ENCODE measurements at places on chromosomes 5 and 9.

- DNase-seq: no peak
Observed at GRCh38 chr5:133147815-133148567, 96.2 kb downstream of the HSPA4 start.

DNA sequence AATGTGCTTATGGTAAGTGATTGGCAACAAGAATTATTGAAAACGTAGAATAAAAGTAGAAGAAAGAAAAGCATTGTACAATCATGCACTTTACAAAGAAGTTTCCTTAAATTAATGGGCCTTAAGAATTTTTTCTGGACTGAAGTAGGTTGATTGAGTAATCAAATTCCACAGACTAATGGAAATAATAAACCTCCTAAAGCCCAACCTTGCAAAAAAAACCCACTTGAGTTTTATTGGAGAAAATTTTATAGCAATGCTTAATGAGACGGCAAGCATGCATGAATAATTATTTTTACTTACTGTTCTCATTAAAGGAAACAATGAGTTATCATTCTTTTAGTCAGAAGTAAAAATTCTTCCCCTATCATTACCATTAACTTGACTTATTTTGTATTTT is 676.1 kb upstream of the C9orf72 start:
- DNase-seq: no peak

- no peak for DNase-seq
Observed at GRCh38 chr5:106314221-106314824, 1356.4 kb downstream of the EFNA5 start.

- DNase-seq: no peak
Observed at GRCh38 chr5:168770036-168770498, 190.9 kb upstream of the PANK3 start.

GRCh38 chr9:81890104-81890503 is 38.1 kb upstream of the SPATA31D4 start:
- DNase-seq: no peak

DNA sequence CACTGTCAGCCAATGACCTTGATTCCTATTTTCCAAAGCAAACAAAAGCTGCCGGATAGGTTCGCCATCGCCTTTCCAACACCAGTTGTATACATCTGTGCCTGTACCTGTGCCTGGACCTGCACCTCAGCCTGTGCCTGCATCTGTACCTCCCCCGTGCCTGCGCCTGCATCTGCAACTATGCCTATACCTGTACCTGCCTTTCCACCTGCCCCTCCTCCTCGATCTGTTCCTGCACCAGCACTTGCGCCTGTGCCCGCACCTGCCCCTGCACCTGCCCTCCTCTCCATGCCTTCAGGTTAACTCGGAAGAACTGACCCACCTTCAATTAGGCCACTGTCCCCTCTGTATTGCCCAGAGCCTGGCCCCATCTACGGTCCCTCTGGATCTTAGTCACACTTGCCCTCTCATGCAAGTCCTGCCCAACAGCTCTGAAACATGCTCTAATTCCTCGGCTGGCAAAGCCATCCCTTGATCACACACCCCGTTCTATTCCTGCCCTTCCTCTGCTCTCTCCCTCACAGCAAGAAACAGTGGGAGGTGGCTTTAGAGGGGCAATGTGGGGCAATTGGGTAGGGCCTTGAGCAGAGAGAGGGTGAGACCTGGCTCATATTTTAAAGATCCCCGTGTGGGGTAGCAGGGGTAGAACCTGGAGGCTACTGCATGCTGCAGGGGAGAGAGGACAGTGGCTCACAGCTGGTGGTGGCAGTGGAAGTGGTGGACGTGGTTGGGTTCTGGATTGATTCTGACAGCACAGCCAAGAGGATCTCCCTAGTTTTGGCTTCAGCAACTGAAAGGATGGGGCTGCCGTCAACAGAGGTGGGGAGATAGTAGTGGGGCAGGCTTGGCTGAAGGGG is 59.6 kb upstream of the PHYKPL start:
- DNase-seq: no peak

DNA sequence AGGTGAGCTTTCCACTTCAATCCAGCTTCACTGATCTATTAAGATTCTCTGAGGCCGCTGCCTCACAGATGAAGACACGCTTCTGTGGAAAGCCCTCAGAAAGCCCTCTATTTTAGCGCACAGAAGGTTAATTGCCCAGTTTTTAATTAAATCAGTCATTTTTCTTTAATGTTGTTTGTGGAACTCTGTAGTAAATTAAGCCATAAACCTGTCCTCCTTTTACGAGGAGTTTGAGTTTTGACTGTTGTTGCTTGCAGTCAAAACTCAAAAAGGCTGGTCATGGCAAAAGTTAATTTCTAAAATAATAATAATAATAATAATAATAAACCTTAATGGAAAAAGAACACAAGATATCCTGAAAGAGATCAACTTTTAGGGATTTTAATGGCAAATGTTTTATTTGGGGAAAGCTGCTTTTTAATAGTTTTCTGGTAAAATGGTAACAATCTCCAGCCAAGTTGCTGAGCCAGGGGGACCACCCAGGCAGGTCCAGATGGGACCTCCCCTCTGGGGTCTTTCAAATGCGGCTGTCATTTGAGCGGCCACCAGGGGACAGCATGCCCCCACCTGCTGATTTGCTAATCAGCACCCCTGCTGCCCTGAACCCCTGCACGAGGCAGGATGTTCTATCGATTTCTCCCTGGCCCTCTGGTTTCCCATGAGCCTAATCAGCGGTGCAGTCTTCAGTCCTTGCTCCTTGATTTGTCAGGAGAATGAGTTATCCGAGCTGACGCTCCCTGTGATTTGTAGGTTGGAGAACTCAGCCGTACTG is 247.2 kb downstream of the FSTL4 start:
- no peak for DNase-seq

DNA sequence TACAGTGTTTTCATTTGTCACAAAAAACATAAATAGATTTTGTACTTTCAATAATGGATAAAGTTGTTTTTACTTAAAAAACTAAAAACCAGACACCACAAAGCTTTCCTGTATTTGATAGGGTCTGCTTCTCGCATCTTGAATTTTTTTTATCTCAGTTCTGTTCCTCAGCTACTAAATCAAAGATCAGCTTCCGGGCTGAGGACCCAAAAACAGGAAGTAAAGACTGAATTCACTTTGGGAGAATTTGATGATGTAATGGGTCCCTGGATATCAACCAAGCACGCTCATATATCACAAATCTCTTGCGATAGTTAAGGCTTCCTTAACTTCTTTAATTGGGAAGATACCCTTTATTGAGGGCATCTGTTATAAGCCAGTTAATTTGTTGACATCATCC is 24.1 kb downstream of the ITK start:
- no peak for DNase-seq

GRCh38 chr9:136944212-136944518 is 373 bp downstream of the FBXW5 start:
- no peak for DNase-seq

DNA sequence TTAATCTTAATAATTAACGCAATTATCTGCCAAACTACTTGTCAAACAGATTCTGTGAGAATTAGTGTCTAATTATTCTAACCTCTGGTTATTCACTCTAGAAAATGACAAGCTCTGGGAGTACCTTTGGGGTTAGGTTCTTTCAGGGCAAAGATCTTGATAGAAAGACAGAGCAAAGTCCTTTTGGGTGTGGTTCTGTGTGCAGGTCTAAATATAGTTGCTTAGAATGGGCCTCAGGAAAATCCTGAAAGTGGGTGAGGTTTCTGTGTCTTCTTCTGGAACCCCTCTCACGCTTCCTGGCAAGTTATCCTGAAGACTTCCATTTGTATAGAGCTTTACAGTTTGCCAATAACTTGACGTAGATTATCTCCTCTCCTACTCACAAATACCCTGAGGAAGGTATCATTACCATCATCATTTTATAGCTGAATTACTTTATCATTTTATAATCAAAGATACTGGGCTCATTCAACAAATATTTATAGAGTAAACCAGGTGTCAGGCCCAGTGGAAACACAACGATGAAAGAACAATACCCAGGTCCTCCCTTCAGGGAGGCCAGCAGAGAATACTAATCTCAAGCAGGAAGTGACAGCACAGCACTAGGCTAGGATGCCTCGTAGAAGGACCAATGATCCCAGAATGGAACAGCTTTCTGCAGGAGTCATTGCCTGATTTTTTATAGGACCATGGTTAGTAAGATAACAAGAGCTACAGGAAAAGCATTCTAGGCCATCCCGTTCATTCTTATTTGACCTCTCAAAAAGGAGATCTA is 27.6 kb upstream of the LHFPL2 start:
- no peak for DNase-seq

DNA sequence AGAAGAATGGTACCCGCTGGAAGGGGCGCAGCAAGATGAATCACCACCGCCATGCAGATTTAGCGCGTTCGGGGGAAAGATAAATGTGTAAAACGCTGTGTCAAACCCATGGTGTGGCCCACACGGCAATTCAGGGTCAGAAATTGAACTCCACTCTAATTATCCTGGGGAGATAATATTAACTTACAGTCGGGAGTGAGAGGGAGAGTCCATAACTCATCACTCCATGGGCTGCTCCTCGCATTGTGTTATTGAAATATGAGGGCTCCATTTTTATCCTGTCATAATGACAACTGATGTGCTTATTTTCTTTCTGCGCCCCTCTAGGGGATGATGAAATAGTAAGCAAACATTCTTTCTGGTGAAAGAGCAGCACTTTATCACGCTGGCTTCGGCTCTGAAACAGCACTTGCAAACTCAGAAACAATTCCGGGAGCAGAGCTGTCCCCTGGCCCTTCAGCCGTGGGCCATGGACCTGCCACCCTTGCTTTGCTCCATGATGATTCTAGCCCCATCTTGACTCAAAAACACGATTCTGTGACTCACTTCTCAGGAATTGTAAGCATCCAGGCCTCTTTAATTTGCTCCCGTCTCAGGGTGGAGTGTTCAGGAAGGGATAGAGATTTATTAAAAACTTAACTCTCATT is 431.6 kb downstream of the IRX1 start:
- DNase-seq: no peak

DNA sequence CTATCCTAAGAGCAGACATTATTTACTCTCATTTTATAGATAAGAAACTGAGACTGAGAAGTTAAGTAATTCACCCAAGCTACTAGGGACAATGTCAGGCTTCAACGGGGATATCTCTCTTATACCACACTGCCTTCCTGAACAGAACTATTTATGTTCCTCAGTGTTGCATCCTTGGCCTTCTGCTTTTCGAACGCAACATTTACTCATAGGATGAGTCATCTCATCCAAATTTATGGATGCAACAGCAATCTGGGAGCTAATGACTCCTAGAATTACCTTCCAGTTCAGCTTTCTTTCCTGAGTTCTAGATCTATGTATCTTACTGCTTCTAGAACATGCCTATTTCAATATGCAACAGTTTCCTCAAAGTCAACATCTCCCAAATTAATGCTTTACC is 103.6 kb upstream of the PAM start:
- no peak for DNase-seq

GRCh38 chr5:140628711-140629110 is 4.3 kb downstream of the CD14 start:
- DNase-seq: no peak

DNA sequence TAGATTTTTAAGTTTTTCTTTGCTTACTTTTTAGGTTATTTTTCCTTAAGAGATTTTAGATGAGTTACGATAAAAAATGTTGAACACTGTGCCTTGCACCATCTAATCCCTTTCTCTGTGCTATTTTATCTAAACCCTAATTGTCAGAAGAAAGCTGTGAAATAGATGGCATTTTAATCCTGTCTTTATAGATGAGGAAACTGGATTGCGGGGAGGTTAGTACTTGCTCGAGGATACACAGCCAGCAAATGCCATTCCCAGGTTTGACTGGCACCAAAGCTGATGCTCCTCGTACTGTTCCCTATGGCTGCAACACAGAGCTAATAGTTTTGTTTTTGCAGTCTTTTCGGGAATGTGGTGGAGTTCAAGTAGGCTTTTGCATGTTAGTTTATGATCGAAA is 82.7 kb downstream of the ZSWIM6 start:
- DNase-seq: no peak

DNA sequence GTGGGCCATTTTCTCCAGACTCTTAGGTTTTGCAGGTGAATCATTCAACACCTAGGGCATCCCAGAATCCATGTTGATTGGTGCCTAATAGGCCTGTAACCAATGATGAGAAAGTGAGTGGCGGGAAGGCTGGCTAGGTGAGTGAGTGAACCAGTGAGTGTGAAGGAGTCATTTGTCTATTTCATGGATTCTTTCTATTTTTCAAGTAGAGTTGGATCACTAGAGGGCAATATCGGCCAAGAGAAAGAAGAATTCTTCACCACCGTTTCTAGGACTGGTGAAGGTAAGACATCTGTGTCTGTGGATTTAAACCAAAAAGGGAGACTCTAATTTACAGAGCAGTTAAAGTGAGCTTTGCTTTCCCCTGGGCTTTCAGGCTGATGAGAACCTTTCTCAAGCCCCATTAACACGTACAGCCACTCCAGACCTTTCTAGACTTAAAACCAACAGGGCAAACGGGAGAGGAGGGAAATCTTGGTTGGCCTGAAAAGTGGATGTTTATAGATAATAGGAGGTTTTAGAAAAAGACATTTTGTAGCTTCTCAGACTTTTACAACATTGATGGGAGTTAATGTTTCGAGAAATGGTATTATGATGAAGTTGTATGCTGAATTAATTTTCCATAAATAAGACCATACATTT is 114.3 kb upstream of the IL12B start:
- peak; percentile 38 for DNase-seq

GRCh38 chr5:33925278-33925677 is 10.9 kb upstream of the RXFP3 start:
- no peak for DNase-seq

DNA sequence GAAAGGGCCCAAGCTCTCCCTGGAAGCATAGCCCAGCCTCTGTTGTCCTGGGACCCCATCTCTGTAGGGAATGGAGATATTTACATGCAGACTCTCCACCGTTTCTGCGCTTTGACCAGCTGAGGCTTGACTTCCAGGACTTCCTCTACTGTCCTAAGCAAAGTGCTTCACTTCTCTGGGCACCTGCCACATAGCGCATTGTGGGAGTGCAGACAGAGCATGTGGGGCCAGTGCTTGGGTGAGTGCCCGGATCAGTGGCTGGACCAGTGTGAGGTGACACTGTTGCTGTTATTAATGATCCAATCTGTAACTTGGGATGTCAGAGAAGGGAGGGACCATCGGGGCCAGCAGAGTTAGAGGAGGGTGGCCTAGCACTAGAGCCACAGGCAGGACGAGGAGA is 10.5 kb downstream of the CXCL14 start:
- DNase-seq: no peak

DNA sequence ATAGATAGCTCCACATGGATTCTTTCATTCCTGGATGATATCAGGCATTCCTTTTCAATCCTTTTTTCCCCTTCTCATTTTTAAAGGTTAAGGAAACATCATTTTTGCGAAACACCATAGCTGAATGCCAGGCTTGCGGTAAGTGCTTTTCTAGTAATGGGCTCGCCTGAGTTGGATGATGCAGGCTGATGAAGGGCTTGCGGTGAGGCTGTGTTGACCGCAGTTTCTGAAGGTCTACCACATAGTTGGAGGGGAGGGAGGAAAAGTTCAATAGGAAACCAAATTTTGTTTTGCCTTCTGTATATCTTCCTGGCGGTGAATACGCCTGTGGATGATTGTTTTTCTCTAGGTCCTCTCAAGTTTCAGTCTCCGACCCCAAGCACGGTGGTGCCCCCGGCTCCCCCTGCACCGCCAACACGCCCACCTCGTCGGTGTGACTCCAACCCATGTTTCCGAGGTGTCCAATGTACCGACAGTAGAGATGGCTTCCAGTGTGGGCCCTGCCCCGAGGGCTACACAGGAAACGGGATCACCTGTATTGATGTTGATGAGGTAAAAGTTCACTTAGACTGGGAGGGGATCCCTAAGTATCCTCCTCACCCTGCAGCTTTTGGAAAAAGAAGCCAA is 24.3 kb downstream of the THBS4 start:
- no peak for DNase-seq

GRCh38 chr5:154570572-154571324 is 92.7 kb upstream of the HAND1 start:
- no peak for DNase-seq
